SK-N-MC (cell line): ENCODE measurements at places on chromosomes 12 and 14.

- no peak for DNase-seq
These were observed 9.9 kb downstream of the DPF3 start for GRCh38 chr14:72883961-72884360.

GRCh38 chr14:103805708-103806107 is 41.7 kb downstream of the PPP1R13B start:
- DNase-seq = no peak

DNA sequence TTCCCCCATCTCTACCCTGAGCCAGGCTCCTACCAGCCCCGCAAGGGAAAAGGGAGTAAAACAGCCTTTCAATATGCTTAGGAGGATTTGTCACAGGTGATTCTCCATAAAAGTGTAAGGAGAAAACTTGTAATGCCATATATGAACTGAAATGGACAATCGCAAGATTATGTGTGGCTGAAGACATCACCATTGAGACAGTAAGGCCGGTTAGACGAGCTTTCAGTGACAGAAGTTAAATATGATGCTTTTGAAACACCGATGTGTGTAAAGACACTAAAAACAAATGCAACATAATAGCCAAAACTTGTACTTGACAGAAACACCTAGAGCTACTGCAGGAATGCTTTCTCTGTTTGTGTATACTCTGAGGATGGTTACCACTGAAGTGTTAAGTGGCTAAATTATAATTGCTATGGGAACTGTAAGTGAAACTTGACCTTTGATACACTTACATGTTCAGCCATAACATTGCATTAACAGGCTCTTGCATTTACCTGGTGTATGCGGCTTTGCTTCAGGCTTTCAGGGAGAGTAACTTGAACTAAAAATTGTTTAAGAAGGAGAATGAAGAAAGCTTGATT is 42.3 kb downstream of the FAR2 start:
- no peak for DNase-seq

DNA sequence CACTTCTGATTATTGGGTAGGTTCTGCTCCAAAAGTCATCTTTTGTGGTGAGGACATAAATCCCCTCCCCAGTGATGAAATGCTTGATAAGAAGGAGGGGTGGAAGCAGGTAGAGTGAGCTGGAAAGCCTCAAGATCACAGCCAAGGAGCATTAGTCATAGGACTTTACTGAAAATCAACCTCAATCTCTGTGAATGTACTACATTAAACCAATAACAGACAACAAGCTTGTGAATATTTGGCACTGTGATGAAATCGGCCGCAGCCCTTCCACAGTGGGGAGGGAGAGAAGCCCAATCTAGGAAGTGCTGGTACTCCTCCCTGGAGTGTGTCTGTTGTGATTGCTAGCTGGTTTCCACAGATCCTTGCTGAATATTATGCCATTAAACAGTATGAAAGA is 41.2 kb upstream of the PTCSC3 start:
- DNase-seq = no peak

- DNase-seq = no peak
These were observed 14.2 kb downstream of the HEBP1 start for GRCh38 chr12:12985817-12986408.
